ENCODE measurements at places on chromosomes 7 and 10.

DNA sequence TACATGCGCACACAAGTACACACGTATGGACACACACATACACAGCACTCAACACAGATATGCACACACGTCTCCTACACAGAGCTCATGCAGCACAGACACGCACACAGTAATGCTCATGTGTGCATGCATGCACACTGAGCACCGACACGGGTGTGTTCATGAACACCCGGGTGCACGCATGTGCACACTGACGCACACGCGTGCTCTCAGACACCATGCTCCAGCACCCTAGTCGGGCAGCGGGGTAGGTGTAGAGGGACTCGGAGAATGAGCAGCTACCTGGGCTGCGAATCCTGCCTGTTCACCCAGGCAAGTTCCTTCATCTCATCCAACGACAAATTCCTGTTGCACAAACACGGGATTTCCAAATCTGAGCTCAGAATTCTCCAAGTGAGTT, 184.7 kb downstream of the MAD1L1 start:
- DNase-seq: no peak

- DNase-seq: peak; percentile 50
Measured at GRCh38 chr10:124075231-124075955, 18.0 kb downstream of the CHST15 start.

DNA sequence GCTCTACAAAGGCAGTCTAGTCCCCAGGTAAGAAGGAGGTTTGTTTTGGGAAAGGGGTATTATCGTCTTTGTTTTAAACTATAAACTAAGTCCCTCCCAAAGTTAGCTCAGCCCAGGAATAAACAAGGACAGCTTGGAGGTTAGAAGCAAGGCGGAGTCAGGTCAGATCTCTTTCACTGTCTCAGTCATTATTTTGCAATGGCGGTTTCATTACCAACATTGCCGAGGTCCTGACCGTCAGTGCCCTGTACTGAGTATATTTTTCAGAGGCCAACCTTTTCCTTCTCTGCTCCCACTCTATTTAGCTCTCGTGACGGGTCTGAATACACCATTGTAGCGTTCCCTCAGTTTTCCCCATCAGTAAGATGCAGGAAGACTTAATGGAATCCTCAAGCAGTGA, 184.5 kb downstream of the PRKCQ start:
- DNase-seq: no peak

- DNase-seq: no peak
Measured at GRCh38 chr10:125795128-125795527, 19.5 kb upstream of the MMP21 start.
